ENCODE measurements at places on chromosomes 7 and 10. TPM values are rescaled to one million over a fixed set of nuclear protein-coding genes. Genes with fewer than 3 reads are reported as not detected.

ANKRD30A gene
- not detected for total RNA-seq

KCNMA1 gene
- total RNA-seq, result not detected

PON3 gene
- total RNA-seq, result not detected

CLDN4 gene
- 0.05 TPM for total RNA-seq

BNIP3 gene
- 21.0 TPM for total RNA-seq

CACUL1 gene
- 36.7 TPM for total RNA-seq

CPA2 gene
- not detected for total RNA-seq

KCP gene
- 0.11 TPM for total RNA-seq

AKR1D1 gene
- not detected for total RNA-seq

SBDS gene
- 474 TPM for total RNA-seq

CFAP70 gene
- total RNA-seq, result 2.6 TPM

FZD1 gene
- 0.22 TPM for total RNA-seq

ECD gene
- total RNA-seq, result 57.7 TPM

GPR85 gene
- not detected for total RNA-seq

CARD11 gene
- total RNA-seq, result 118 TPM

DGKI gene
- total RNA-seq, result not detected

CRHR2 gene
- not detected for total RNA-seq

CCDC126 gene
- 10.3 TPM for total RNA-seq

BTAF1 gene
- 80.8 TPM for total RNA-seq

ZMYND11 gene
- 22.2 TPM for total RNA-seq

AGAP6 gene
- 13.9 TPM for total RNA-seq

OR2A42 gene
- not detected for total RNA-seq

SSC4D gene
- total RNA-seq, result not detected

INMT gene
- total RNA-seq, result 0.69 TPM

BRAF gene
- total RNA-seq, result 49.9 TPM

PRTFDC1 gene
- total RNA-seq, result 0.52 TPM

CASD1 gene
- total RNA-seq, result 21.9 TPM

ANK3 gene
- total RNA-seq, result 60.5 TPM

NAT16 gene
- total RNA-seq, result not detected

CALHM3 gene
- not detected for total RNA-seq

ZPBP gene
- total RNA-seq, result not detected

NPC1L1 gene
- total RNA-seq, result 0.08 TPM

TBXAS1 gene
- 6.0 TPM for total RNA-seq

HOXA6 gene
- not detected for total RNA-seq

PDZD7 gene
- total RNA-seq, result 1.7 TPM

TAS2R3 gene
- 0.31 TPM for total RNA-seq

NUTM2D gene
- total RNA-seq, result 4.0 TPM

NKX2-3 gene
- total RNA-seq, result not detected

GNGT1 gene
- total RNA-seq, result not detected

SYNPO2L gene
- not detected for total RNA-seq

ITPRIP gene
- 127 TPM for total RNA-seq

SLK gene
- 20.5 TPM for total RNA-seq

PRPS1L1 gene
- not detected for total RNA-seq

KLF14 gene
- not detected for total RNA-seq

NOBOX gene
- total RNA-seq, result not detected

Measured in CD4-positive, alpha-beta T cell (primary cell).